ENCODE measurements at places on chromosomes 2 and 18.

DNA sequence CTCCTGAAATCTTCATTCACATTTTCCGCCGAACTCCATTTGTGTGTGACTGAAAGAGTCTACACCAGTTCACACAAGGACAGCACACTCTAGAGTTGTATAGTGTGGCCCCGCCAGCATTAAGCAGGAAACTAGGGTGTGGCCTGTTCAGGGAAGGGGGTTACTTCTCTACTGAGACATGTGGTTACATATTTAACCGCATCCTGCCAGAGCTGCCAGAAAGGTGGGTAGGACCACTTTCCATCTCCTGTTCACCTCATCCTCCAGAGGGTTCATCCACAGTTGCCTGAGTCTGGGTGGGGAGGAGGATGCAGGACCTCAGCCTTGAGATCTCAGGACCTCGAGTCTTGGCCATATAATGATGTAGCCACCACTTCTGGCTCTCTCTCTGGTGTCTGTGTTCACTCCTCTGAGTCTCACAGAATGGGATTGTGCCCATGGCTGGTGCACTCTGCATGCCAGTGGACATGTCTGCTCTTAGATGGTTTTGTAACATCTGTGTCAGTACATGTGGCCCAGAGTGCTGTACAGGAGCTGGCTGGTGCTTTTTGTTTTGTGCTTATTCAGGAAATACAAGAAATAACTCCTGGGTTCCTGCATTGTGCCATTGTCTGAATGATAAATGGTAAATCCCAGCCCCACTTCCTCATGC, 7.7 kb upstream of the SP140L start:
- DNase-seq: peak; percentile 64

GRCh38 chr2:126886211-126886915, 12.3 kb upstream of the TEX51 start:
- DNase-seq: peak; percentile 50

- DNase-seq: no peak
Observed at GRCh38 chr2:136208682-136209420, 90.9 kb upstream of the CXCR4 start.

DNA sequence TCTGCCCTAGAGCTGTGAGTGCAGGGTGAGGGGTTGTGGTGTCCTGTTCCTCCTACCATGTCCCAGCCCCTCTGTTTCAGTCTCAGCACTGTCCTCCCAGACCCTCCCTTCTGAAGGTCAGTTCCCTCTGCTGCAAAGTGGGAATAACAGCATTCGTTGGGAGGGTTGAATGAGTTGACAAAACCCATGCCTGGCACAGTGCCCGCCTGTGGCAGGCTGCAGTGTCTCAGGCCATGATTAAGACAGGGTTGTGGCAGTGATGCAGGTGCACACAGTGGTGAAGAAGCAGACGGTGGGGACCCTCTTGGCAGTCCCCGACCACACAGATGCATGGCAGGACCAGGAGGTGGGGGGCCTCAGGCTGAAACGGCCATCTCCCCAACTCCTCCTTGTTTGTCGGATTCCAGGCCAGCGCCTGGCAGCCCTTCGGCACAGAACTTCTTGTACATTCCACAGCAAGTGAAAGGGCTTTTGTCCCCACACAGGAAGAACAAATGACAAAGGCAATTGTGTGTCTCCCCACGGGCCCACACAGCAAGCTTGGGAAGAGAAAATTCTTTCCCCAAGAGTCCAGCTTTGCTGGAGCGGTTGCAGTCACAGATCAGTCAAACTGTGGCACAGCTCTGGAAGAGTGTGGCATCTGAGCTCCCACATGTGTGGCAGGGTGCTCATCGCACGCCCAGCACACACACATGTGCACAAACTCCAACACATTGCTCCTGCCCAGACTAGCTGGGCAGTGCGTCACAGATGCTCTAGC, 92.0 kb upstream of the MSH2 start:
- DNase-seq: peak; percentile 82

DNA sequence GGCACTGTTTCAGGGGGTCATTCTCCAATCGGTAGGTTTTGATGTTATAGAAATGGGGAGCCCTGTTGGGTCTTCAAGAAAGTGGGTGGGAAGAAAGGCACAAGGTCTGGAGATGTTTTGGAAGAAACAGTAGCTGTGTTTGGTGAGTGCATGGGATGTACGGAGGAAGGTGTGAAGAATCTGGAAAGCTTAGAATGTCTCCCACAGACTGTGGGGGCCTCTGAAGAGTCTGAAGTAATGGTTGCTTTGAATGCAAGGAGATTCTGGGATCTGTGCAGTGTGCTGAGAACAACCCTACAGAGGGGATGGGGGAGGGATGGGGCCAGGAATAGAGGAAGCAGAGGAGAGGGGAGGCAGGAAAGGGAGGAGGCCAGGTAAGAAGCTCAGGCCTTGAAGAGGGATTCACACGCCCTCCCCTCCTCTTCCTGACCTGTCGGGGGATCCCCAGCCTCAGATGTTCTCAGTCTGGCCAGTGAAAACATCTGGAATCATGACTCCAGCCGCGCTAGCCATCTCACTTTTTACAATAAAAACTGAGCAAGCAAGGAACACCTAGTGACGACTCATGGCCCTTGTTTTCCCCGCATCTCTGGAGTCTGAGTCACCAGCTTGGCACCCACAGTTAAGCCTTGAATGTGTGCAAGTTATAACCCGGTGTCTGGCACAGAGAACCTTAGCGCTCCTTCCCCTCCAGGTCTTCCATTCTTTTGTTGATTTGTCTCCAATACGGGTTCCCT, 74.2 kb downstream of the SH3BP4 start:
- no peak for DNase-seq

- DNase-seq: no peak
Observed at GRCh38 chr2:102761763-102762162, at the start of gene TMEM182. TMEM182 (plus strand) TSS chr2:102762031; CDS start chr2:102762218, 187 bp downstream.

GRCh38 chr18:30072609-30073385, 969.7 kb downstream of the DSC3 start:
- no peak for DNase-seq

- DNase-seq: no peak
Observed at GRCh38 chr2:144430722-144431391, 89.1 kb downstream of the ZEB2 start.

- DNase-seq: no peak
Observed at GRCh38 chr18:63267975-63268721, 51.4 kb downstream of the BCL2 start.

DNA sequence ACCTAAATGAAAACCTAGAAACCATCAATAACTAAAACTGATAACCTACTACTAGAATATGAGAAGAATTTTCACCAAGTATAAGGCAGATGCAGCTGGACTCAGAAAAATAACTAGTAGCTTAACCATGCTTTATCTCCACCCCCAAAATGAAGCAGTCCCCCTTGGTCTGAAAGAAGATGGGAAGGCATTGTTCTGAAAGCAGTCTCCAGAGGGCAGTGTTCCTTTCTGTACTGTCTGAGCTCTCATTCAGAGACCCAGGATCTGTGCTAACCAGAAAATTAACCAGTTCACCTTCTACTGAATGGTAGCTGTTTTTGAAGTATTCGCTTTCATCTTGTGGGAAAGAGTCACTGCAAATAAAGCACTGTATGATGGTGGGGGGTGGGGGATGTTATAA, 273.0 kb downstream of the PDE11A start:
- peak; percentile 4 for DNase-seq

GRCh38 chr2:177282181-177282641, 17.7 kb upstream of the NFE2L2 start:
- peak; percentile 55 for DNase-seq

GRCh38 chr2:215358312-215358845, 46.5 kb downstream of the ATIC start:
- DNase-seq: no peak

DNA sequence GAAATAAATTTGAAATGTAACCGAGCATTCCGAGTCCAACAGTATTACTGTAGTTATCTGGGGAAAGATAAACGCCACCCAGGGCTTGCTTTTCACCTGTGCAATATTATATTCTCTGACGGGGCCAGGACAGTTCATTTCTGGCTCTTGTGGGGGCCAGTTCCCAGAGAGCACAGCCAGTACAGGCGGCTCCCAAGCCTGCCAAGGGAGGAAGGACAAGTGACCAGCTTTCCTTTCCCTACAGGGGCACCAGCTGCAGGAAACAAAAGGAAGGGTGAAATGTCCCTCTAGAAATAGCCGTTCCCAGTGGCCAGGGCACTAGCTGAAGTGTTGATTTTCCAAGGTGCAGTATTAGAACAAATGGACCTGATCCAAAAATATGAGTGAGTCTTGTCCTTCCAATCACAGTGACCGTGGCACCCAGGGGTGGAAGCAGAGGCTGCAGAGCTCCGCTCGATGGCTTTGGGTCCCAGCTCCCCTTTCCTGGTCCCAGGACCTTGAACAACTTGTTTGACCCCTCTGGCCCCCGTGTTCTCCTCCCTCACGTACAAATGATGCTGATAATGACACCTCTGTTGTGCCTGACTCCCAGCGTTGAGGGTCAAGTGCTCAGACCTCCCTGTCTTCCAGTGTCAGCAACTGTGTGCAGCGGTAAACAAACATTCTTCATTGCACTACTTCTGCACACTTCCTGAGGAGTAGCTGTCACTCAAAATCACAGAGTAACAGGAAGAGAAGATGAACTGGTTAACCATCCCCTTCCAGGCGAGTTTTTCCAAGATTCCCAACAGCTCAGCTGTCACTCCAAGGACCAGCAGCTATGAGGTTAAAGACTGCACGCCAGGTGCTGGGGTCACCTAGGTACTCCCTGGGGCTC, 40.9 kb downstream of the GYPC start:
- DNase-seq: no peak

- DNase-seq: no peak
Observed at GRCh38 chr2:176157499-176158185, 535 bp downstream of the HOXD3 start.
